ENCODE measurements at places on chromosomes 2 and 18.

DNA sequence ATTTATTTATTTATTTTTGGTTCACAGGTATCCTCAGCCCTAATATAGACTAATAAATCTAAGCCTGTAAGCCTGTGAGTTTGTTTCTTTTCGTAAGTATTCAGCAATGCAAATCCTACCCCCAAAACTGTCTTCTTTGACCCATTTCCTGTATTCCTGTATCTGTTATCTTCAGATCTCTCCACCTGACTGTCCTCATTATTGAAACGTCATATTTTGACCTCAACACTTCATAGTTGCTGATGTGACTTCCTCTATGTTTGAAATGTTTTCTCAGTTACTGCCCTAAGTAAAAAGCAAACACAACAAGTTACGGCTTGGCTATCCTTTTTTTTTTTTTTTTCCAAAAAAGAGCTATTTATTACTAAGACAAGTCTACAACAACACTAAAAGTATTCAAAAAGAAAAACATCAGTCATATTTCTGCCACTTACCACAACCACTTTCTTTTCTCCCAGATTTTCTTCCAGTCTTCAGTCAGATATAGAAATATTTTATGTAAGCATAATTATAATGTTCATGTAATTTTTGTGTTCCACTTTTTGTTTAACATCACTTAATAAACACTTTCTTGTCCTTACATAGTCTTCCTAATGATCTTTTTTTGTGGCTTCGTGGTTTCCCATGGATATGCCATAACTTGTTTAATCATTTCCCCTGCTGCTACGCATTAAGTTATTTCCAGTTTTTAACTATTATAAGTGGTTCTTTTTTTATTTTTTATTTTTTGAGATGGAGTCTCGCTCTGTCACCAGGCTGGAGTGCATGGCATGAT, 45.0 kb upstream of the EML4 start:
- DNase-seq, result no peak

- no peak for DNase-seq
Measured at GRCh38 chr2:88188748-88189147, 18.6 kb downstream of the THNSL2 start.

DNA sequence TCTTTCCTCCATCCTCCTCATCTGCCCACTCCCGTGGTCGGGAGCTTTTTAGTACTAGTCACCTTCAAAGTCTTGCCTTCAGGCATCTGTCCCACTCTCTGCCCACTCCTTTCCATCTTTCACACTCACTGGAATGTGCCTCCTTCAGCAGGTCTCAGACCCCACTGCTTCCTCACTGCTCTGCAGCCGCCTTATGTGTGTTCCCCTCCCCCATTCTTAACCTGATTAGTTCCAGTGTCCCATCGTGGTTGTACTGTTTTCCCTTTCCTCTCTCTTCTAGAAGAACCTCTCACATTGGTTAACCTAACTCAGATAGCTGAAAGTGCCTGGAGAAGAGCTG, 3.0 kb downstream of the ARMC9 start:
- DNase-seq, result no peak

DNA sequence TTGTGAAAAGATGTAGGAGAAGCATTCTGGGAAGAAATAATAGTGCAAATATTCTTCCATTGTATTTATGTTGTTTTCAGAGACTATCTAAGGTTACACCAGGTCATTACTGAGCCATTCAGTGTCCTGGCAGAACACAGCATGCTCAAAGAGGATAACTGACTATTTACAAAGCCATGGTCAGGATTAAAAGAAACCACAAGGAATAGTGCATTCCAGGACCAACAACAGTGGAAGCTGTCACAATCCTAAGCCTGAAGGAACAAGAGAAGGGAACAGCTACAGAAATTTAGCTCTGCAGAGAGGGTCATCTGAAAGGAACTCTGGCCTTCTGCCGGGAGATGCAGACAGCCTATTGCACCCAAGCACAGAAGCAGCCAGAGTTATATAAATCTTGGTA, 116.7 kb downstream of the DSC3 start:
- DNase-seq, result no peak

- DNase-seq, result no peak
Measured at GRCh38 chr2:68330691-68331090, 10.9 kb upstream of the CNRIP1 start.

GRCh38 chr2:29931818-29932217, 10.4 kb upstream of the ALK start:
- DNase-seq, result no peak

DNA sequence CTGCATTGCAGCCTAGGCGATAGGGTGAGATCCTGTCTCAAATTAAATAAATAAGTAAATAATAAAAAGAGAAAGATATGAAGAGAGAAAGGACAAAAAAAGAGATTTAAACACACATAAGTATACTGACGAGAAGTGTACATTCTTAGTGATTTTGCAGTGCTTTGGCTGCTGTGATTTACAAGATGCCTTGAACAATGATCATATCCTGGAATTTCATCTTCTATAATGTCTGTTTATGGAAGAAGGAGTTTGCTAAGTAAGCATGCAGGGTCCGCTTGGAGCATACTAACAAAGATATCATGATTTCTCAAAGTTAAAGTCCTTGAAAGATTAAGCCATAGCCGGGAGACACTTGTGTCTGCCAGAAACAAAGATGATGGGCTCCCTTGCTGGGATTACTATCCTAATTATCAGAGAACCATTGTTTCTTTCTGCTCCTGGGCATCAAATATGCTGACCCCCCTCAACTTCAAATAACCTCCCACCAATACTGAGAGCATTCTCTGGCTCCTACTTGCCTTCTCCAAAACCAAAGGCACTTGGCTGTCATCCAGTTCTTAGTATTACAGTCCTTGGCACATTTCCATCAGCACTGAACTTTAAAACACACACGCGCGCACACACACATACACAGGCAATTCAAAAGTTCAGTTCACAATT, 47.5 kb upstream of the STAM2 start:
- no peak for DNase-seq

DNA sequence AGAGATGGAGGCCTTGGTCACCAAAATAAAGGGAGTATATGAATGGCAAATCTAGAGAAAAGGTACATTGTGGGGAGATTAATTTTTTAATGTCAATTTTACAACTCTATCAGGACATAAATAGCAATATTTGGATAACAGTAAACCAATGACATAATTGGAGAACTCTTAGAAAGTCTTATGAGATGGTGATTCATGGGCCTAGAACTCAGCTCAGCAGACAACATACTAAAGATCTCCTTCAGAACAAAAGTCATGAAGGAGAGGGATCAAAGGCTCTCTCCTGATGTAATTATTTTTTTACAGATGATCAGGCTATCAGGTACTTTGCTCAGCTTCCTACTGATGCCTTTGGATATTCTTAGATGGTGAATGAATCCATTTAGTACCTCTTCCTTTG, 90.0 kb downstream of the CRACDL start:
- no peak for DNase-seq

- DNase-seq, result no peak
Measured at GRCh38 chr2:30636311-30636710, 170.9 kb downstream of the CAPN13 start.

- no peak for DNase-seq
Measured at GRCh38 chr2:47666332-47666731, 116.6 kb upstream of the MSH6 start.

DNA sequence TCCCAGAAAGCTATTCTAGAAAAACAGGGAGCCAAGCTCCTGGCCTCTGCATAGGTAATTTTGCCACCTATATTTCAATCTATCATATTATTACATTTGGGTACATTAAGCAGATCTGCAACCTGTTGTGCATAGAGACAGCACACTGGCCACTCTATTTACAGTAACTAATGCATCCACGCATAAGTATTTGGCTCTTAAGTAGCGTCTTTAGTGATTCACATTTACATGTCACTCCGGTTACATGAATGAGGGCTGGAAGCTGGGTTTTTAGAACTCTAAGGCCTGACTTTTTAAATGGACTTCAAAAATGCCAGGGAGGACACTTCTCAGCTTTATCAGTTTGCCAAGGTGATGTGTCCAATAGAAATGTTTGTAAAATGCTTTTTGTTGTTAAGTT, 97.7 kb downstream of the NYAP2 start:
- DNase-seq, result no peak

Measured in NCI-H1417 treated with DMSO at 0.1 percent for 48 hours (cell line).